Activated naive CD4-positive, alpha-beta T cell treated with anti-CD3 and anti-CD28 coated beads, Interleukin-2, amount 10 ng/mL, durations not matched to agents 7 days and 5 days (primary cell): ENCODE measurements at places on chromosomes 5 and 9.

GRCh38 chr9:136091582-136092352 lies 3.3 kb downstream of the NACC2 start:
- no peak for DNase-seq

GRCh38 chr5:68325065-68325580 lies 109.6 kb downstream of the PIK3R1 start:
- DNase-seq: no peak

DNA sequence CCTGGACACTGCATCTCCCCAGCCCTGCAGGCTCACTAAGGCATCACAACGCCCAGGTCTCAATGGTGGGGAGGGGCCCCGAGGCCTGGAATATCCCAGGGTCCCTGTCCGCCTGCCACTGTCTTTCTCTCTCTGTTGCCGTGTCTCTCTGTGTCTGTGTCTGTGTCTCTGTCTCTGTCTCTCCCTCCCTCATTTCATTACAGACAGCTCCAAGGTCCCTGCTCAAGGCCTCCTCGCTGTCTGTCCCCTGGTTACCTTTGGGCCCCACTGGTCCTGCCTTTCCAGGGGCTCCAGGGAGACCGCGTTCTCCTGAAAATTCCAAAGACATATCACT lies 3.2 kb downstream of the FCN1 start:
- no peak for DNase-seq

- no peak for DNase-seq
Measured at GRCh38 chr5:93054424-93055163, 526.4 kb downstream of the NR2F1-AS1 start.

- DNase-seq: no peak
Measured at GRCh38 chr5:124104344-124104743, 592.4 kb downstream of the CSNK1G3 start.

DNA sequence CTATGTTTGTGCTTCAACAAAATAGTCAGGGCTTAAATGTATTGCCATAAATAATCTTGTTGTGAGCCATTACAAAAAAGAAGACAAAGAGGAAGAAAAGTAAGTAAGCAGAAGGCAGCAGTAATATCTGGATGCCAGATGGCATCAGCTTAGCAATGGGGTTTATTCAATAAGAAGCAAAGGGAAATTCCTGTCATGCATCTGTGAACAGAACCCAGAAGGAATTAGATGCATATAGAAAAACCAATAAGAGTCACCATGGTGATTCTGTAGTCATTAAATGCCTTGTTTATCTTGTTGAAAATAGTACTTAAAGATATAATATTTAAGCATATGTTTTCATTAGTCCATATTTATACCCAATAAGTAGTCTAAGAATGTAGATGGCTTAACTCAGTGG lies 216.0 kb downstream of the ADAMTSL1 start:
- no peak for DNase-seq

DNA sequence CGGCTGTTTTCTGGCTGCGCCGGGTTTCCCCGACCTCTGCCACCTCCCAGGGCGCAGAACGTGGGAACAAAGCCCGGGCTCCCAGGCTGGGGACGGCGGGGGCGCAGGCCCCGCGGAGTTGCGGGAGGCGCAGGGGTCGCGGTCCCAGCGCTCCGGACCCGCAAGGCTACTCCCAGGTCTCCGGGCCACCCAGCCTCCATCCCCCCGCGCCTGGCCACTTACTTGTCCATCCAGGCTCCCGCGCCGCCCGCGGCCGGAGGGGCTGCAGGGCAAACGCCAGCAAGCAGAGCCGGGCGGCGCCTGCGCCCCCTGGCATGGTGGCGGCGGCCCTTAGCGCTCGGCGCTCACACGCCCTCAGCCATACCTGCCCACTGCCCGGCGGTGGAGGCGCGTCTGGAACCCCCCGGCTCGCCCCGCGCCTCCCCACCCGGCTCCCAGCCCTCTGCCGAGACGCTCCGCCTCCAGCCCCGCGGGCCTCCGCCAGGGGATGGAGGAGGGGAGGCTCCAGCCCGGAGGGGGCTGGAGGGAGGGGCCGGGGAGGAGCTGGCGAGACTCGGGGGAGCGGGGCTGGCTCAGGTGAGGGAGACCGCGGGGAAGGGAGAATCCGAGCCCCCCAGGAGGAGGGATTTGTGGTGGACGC lies at the start of gene ADAM19:
ADAM19 (minus strand) TSS at position 395 of the 640 bp plus-strand sequence; CDS start at position 316, 79 bp downstream.
- DNase-seq: peak; percentile 65

DNA sequence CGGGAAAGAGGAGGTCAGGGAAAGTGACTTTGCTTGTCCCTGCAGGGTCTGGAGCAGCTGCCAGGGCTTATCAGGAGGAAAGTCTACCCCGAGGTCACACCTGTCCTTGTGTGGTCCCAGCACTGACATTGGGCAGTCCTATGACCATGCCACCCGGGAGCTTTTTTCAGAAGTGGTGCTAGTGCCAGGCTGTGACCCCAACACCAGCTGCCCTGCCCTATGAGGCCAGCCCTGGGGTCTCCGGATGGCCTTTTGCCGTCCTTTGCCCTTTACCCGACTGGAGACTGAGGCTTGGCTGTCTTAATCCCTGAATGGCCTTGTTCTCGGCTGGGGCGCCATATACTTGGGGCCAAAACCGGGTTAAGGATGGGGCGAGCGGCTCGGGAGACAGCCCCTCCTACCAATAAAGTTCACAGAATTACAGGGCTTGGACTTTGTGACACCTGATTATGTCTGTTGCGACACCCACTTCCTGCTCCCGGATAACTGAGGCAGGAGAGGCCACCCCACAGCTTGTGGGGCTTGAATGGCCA lies 22.2 kb upstream of the SLC9A3 start:
- no peak for DNase-seq

DNA sequence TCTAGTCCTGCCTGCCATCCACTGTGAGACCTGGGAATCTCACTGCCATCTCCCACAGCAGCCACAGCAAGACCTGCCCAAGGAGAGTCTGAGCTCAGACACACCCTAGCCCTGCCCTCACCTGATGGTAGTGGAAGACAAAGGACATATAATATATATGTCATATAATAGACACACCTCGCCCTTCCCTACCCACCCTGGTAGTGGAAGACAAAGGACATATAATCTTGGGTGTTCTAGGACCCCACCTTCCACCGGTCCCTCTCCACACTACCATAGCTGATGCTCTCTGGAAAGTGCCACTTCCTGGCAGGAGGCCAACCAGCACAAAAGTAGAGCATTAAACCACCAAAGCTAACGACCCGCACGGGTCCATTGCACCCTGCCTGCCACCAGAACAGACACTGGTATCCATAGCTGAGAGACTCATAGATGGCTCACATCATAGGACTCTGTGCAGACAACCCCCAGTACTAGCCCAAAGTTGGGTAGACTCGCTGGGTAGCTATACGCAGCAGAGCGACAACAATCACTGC lies 545.6 kb downstream of the CAAP1 start:
- no peak for DNase-seq

- DNase-seq: no peak
Measured at GRCh38 chr9:110975969-110976368, 62.3 kb downstream of the LPAR1 start.

GRCh38 chr5:2656206-2656605 lies 95.3 kb downstream of the IRX2 start:
- DNase-seq: no peak

DNA sequence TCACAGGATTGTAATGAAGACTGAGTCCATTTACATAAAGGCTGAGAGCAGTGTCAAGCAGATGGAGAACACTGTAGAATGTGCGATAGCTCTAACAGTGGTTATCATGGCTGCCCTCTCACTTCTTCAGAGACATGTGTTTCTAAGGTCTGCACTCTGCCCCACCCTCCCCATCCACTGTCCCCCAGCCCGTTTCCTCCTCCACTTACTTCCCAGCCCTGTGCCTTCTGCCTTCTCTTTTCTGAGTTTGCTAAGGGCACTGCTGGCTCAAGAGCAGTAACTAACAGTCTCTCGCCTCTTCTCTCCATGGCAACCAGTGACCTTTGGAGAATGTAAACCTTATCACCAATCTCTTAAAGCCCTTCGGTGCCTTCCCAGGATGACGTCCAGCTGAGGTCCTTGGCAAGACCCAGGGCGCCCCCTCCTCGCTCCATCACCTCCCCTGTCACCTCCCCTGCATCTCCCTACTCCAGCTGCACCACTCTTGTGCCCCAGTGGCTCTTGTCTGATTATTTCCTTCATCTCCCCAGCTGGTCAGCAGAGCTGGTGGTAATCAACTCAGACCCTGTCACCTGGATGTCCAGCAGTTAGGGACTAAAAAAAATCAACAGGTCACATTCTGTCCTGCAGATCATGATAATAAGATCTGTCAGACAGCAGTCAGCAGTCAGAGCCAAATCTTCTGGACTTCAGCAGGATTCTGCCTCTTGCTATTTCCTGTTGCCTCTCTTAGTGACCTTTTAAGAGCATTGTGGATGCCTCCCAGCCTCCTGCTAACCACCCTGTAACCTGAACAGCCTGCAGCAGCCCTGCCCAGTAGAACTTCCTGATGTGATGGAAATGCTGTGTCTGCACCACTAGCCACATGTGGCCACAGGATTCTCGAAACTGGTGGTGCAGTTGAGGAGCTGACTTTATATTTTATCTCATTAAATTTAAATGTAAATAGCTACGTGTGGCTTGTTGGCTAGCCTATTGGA lies 9.0 kb downstream of the FXN start:
- DNase-seq: peak; percentile 25

DNA sequence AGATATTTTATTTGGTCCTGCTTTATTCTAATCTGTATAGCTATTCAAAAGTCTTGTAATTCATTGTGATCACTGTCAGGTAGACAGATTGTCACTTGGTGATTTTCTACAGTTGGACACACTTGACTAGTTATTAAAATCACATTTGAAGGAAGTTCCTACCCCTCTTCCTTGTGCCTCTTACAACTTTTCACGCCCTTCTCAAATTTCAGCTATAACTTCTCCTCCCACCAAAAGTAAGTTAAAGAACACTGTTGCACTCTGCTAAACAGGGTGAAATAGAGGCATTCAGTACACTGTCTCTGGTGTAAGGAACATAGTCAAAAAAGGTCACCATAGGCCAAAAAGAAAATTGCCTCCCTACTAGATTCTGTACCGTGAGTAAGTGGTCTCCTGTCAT lies 142.1 kb upstream of the POU5F2 start:
- DNase-seq: no peak

DNA sequence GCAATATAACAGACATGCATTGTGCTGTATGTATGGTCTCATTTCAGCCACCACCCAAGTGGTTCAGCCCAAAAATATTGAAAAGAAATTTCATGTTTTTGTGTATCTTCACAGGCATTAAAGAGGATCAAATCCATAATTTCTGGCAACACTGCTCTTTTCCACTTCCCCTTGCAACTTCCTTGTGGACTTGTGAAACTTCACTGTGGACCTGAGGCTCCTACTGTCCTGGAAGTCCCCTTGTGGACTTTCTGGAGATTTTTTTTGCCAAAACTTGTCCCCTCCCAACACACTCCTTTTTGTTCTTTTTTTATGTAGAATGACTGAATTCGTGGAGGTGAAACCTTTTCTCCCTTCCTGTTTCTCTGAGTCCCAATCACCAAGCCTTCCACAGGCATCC lies 14.3 kb downstream of the OTULINL start:
- no peak for DNase-seq

DNA sequence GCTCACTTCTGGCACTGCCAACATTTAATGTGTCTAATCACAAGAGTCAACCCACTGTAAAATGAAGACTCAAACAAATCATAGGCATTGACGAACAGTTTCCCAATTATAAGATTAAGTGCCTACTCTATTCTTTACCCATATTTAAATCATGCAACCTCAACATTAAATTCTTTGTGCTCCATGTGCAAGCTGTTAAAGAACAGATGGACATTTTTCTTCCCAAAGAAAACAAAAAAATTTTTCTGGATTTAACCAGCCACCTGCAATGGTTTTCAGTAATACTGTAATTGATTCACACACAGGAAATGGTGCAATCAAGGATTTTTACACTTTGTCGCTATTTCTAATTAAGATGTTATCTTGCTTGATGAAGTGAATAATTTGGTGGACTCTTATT lies 3.6 kb downstream of the HNRNPK start:
- no peak for DNase-seq

- DNase-seq: no peak
Measured at GRCh38 chr5:37685816-37686215, 154.0 kb downstream of the GDNF start.

- no peak for DNase-seq
Measured at GRCh38 chr5:32498484-32498883, 53.9 kb upstream of the ZFR start.

GRCh38 chr9:108537756-108538155 lies 318.0 kb downstream of the ACTL7B start:
- DNase-seq: no peak

DNA sequence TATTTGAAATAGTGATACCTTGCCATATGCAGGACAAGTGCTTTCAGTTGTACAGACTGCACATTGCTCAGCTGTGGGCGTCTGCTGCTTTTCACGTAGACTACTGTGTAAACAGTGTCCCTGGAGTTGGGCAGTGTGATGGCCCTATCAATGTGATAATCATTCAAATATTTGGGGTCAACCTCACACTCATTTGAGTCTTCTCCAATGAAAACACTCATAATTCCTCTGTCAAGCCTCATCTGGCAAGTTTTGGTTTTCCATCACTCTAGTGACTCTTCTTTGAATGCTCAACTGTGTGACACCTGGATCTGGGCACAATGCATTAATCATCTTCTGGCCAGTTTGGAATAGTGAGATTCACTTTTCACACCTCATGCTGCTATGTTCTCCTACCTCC lies 64.4 kb downstream of the UGCG start:
- no peak for DNase-seq

GRCh38 chr5:41843456-41844370 lies 26.5 kb downstream of the OXCT1 start:
- DNase-seq: peak; percentile 35

GRCh38 chr9:70255486-70255885 lies 3.3 kb upstream of the SMC5 start:
- DNase-seq: no peak

DNA sequence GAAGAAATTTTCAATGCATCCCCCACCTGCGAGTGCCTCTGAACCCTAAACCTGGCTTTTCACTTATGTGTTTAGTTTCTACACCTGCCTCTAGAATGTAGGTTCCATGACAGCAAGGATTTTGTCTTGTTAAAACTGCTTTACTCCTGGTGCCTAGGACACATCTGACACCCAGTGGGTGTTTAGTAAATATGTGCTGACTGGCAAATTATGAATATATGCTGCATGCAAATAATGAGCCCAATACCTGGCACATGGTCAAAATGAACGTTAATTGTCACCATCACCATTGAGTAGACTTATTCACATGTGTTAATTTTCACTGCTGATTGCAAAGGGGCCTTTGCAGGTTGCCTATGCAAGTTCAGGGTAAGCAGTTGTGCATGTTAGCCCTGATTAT lies 249.9 kb upstream of the WWC1 start:
- no peak for DNase-seq

GRCh38 chr9:82593501-82593900 lies 469.4 kb downstream of the RASEF start:
- DNase-seq: no peak

DNA sequence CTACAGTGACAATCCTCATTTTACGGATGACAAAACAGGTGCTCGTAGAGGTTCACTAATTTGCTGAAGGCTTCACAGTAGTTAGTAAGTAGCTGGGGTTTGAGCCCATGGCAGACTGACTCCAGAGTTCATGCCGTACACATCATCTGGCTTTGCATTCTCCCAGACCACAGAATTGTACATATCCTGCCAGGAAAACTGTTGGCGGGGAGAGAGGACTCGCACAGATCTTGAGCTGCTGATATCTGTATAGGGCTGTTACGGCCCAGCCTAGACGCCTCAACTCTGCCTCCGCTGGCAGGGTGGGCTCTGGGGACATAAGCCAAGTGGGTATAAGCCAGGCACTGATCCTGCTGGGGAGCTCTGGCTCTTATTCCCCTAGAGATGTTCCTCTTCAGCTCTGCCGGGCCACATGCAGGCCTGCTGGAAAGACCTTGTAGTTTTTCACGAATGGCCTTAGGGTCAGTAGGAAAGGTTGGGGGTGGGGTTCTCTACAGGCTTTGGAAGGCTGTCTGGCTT lies 16.3 kb downstream of the LARP1 start:
- no peak for DNase-seq
